MV-4-11 (cell line): ENCODE measurements at places on chromosomes 2 and 18.
A peak's percentile ranks its signal among the peaks of the same experiment; 100 is the strongest.

GRCh38 chr2:68385220-68385906 is 20.3 kb downstream of the PLEK start:
- DNase-seq: peak; percentile 79

DNA sequence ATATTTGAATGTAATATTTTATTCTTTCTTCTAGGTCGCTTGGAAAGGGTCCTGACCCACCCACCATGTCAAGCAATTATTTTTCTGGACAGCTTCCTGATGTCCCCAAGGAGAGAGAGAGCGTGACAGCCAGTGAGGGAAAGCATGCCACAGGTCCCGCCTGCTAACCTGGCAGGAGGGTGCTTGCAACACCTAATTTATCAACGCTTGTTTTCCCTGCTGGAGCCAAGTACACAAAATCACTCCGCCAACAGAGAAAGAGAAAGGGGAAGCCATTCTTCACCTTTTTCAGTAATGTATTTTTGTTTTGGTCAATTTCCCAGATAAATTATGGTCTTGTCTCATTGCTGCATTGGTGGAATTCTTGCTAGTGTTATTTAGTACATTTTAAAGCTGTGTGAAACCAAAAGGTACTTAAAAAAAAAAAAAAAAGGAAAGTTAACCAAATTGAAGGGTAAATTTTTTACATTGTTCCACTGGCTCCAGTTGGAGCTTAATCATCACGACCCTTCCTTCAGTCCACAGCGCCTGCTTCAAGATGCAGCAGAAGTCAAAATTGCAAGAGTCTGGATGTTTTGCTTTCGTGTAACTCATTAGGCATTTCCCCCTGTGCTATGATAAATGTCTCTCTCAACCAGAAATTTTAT is 88.5 kb upstream of the COPS8 start:
- DNase-seq: no peak

- peak; percentile 39 for DNase-seq
Measured at GRCh38 chr2:191927991-191928390, 81.1 kb upstream of the CAVIN2 start.

DNA sequence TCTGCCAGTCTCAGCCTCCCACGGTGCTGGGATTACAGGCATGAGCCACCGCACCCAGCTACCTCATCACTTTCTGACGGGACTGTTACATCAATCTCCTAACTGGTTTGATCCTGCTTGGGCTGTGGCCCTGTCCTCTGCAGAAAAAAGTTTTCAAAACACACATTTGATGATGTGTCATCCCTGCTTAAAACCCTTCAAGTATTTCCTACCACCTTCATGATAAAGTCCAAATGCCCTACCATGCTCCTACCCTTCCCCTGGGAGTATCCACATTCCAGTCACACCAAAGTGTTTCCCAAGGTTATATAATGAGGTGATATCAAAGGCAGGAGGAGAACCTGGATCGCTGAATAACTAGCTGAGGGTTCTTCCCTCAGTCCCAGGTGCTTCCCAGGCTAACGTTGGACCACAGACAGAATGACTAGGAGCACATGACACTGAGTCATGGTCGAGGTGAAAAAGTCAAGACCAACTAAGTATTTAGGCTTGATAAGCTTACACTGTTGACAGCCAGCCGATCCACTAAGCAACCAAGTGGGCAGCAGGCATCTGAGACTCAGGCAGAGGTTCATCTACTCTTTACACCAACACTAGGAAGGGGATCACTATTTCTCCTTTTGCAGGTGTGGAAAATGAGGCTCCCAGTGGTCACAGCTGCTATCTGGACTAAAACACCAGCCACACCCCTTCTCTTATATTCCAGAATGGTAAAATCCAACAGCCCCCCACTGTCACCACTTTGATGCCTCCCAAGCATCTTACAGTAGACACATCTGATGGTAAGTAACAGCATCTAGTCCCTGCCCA is 31.8 kb downstream of the CYRIA start:
- peak; percentile 54 for DNase-seq

GRCh38 chr2:88170472-88170892 is 336 bp downstream of the THNSL2 start:
- no peak for DNase-seq
